NCI-H510A (cell line): ENCODE measurements at places on chromosomes 5 and 9.
A peak's percentile ranks its signal among the peaks of the same experiment; 100 is the strongest.

DNA sequence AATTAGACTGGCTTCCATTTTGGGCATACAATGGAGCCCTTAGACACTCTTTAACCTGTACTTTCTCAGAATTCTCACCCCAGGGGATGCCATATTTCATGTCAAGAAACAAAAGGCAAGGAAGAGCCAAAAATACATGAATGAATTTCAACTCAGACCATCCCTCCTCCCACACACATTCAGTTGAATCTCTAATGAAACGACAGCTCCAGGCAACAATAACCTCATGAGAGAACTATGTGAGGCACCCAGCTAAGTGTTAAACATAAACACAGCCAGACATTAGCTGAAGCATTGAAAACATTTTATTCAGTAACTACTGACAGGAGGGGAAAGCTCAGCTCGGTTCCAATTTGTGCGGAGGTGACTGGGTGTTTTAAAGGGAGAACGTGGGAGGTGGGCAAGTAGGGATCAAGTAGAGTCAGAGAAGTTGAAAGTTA, 1359.1 kb upstream of the CDH9 start:
- DNase-seq = no peak

- DNase-seq = no peak
Measured at GRCh38 chr9:116691607-116692006, 4.5 kb downstream of the TRIM32 start.

- no peak for DNase-seq
Measured at GRCh38 chr9:16100537-16101091, 547.8 kb downstream of the CCDC171 start.

- no peak for DNase-seq
Measured at GRCh38 chr9:5714501-5715401, 85.8 kb downstream of the RIC1 start.

- no peak for DNase-seq
Measured at GRCh38 chr5:176611435-176611834, 1.5 kb upstream of the GPRIN1 start.

GRCh38 chr5:28831042-28831441, 1792.7 kb upstream of the CDH9 start:
- no peak for DNase-seq

- no peak for DNase-seq
Measured at GRCh38 chr5:62340392-62340791, 34.4 kb downstream of the KIF2A start.

GRCh38 chr9:115104908-115105307, 13.0 kb downstream of the TNC start:
- no peak for DNase-seq

- no peak for DNase-seq
Measured at GRCh38 chr5:118531276-118531675, 457.1 kb downstream of the DTWD2 start.

DNA sequence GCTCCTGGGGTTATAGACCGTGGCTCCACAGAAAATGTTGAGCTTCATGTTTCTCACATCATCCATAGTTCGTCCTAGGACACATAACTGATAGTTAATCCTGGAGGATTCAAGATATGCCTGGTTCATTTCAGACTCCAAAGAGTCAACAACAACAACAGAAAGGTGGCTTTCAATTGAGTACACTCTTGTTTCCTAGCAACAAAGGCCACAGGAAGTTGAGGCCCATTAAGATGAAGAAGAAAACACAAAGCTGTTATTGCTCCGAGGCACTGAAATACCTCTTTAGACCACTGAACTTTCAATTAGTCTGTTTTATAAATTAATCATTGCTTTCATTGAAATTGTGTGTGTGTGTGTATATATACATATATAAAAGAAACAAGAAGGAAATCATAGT, 154.5 kb downstream of the YIPF5 start:
- DNase-seq = peak; percentile 6

GRCh38 chr5:139312075-139312474, 18.5 kb downstream of the MATR3 start:
- DNase-seq = no peak

DNA sequence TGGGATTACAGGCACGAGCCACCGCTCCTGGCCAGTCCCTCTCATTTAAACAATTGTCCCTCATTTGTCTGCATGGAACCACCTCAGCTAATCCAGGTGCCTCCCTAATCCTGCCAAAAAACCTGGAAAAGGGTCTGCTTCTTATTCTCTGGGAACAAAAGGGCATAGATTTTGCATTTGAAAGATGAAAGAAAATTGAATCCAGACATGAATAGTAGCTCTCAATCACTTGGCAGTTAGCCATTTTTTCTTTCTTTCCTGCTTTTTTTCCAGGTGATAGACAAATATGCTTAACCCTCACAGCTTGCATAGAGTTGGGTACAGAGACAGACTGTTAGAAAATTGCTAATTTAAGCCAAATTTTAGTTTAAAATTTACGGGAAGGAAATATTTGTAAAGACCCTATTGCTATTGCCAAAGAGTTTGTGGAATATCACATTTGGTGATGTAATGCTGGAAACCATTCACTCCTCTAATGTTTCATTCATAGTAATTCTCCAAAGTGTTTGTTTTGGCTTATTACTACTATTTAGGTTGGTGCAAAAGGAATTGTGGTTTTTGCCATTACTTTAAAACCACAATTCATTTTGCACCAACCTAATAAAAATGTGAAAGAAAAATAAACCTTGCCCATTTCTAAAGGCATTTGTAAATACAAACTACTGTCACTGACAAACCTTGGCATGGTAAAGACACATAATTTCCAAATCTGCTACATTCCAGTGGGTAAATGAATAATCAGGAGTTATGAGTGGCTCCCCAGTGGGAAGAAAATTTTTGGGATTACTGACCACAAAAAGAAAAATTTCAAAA, 80.5 kb upstream of the JAK2 start:
- DNase-seq = no peak

DNA sequence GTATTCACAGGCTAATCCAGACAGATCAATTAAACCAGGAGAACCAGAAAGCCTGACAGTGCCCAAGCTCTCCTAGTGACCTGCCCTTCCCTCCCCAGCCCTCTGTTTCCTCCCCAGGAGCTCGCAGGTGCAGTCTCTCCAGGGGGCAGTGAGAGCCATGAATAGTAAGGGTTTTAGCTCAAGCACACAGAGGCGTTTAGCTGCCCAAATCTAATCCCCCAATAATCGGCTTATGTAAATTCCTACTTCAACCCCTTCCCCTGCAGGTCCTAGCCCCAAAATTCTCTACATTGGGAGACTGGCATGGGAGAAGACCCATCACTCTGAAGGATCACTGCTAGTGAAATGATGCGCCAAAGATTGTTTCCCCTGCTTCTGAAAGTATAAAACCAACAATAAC, 10.5 kb upstream of the TAL2 start:
- no peak for DNase-seq

GRCh38 chr5:94992325-94992724, 292.6 kb downstream of the MCTP1 start:
- no peak for DNase-seq

GRCh38 chr5:177133096-177133852, at the start of gene NSD1:
Gene NSD1, plus strand, starts transcription at chr5:177133773. Its CDS starts 1,331 bp downstream, at chr5:177135104.
- DNase-seq = peak; percentile 55

- DNase-seq = no peak
Measured at GRCh38 chr9:2749485-2749884, 32.2 kb downstream of the KCNV2 start.

GRCh38 chr5:95615164-95615467, 4.8 kb upstream of the GPR150 start:
- no peak for DNase-seq

GRCh38 chr9:18438300-18438925, 35.5 kb upstream of the ADAMTSL1 start:
- no peak for DNase-seq

GRCh38 chr9:74497748-74498620, 849 bp downstream of the RORB start:
- DNase-seq = no peak

DNA sequence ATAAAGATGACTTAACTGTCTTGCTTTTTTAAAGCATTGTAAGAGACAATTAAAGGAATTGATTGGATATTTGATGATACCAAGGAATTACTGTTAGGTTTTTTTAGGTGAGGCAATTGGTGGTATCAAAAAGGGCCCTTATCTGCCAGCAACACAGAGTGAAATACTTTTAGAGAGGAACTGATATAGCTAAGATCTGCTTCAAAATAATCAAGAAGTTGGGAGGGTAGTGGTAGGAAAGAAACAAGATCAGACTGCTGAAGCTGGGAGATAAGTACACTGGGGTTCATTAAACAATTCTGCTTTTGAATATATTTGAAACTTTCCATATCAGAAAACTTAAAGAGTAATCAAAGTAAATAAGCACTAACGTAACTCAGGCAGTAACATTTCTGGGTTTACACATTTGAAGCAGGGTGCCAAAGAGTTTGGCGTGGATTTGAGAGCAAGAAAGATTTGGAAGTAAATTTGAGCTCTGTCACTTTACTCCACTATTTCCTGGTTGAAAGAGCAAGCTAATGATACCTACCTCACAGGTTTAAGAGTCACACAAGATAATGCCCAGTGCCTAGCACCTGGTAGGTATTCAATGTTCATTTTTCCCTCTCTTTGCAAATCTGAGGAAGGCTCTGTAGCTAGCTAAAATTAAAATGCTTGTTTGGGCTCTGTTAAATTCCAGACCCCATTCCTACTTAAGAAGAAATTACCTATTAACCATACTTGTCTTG, 6.9 kb downstream of the ERMP1 start:
- DNase-seq = no peak

DNA sequence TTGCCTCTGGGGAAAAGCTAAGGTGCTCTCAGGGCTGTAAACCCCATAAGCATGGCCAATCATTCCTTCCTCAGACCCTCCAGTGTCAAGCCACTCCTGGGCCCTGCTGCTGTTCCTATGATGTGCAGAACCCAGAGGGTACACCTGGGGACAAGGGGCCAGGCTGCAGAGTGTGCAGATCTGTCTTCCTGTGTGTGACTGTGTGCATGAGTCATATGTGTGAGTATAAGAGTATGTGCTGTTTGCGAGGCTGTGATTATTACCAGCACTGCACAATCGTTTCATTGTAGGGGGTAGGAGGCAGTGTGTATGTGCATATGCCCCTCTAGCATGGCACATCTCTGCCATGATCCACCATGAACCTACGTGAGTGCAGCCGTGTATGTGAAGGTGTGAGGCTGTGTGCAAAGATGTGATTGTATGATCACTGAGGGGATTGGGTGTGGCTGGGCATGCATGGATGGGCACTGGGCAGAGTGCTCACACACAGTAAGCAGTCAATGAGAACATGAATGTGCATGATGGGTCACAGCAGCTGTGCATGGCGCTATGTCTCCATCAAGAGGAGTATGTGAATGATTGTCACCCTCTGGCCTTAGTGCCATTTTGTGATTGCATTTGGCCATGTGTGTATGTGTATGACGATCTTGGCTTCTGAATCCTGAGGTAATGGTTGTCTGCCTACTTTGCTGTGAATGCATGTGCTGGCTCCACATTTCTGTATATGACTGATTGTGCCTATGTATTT, 2.4 kb upstream of the OR1K1 start:
- no peak for DNase-seq

DNA sequence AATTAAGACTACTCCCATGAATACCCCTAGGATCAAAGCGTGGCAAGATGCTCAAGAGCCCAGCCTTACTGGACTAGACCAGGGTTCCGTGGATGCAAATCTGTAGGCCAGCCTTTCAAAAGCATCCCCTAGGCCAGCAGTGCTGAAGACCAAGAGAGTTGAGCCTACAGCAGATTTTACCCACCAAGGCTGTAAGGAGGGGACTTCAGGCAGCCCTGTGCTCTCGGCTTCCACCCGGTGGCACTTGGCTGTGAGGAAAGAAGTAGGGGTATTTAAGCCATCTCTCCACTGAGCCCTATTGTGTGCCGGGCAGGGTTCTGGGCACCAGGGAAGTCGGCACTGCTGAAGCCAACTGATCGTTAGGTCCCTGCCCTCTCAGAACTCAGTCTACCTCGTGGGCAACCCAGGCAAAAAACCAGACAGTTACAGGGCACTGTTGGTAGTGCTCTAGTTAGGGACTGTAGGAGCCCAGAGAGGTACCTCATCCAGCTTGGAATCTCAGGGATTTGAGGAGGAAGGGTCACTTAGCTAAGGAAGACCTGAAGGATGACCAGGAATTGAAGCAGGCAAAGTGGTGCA, 25.5 kb downstream of the TCF7 start:
- no peak for DNase-seq

DNA sequence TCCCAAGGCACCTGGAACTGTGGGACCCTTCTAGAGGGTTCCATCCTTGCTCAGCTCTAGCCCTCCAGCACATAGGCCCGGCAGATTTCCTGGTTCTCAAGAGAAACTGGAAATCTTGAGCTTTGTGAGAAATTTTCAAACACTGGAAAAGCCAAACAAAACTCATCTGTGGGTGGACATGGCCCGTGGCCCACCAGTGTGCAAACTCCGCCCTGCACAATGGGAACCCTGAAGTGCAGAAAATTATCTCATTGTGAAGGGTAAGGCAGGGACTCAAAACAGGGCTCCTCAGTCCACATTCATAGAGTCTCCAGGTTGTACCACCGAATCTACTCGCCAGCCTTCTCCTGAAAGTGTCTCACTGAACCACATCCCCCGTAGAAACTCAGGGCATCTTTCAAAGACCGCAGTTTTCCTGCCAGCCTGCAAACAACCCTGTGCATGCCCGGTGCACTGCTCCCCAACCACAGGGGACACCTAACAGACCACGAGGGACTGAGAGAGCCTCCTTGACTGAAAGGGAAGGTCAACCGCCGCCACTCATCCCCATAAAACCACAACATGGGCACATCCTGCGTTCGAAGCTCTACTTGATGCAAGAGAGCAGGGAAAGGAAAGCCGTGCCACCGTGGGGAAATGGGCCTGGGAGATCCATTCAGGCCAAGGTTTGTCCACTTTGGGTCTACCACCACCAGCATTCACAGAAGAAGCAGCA, 18.1 kb downstream of the ADAMTS2 start:
- DNase-seq = no peak

- no peak for DNase-seq
Measured at GRCh38 chr5:60604771-60605170, 95.2 kb downstream of the DEPDC1B start.

DNA sequence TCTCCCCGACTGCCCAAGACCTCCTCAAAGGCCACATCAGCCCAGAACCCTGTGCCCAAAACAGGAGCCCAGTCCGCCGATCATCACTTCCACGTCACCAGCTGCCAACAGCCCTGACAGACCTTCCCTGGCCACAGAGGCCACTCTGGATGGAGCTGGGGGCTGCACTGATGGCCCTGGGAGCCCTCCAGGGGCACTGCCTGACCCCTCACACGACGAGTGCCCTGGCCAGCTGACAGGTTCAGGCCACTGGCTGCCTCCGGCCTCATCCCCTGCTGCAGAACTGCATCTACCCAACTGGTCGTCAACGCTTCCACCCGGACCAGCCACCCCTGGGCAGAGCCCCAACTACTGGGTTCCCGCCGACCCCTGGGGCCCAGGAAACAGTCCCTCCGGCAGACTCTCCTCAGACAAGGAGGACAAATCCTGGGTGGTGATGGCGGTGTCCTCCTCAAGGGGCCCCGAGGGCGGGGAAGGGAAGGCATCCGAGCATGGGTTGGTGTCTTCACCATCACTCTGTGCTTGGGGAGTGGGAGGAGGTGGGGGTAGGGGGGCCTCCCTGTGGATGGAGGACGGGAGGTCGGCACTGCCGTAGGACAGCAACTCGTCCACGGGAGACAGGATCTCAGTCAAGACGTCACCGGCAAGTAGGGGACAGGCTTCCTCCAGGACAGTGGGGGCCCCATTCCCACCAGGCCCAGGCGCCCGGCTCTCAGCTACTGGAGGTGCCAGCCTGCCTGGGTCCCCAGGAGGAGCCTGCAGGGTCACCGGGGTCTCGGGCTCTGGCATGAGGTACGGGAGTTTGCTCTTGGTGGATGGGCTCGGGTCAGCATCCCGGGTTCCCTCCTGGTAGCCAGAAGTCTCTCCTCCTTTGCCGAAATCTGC, 7.9 kb upstream of the QSOX2 start:
- no peak for DNase-seq
